ENCODE measurements at places on chromosomes 7 and 10.
A peak's percentile ranks its signal among the peaks of the same experiment; 100 is the strongest.

GRCh38 chr10:16491933-16492332 is 29.7 kb downstream of the C1QL3 start:
- DNase-seq = no peak

DNA sequence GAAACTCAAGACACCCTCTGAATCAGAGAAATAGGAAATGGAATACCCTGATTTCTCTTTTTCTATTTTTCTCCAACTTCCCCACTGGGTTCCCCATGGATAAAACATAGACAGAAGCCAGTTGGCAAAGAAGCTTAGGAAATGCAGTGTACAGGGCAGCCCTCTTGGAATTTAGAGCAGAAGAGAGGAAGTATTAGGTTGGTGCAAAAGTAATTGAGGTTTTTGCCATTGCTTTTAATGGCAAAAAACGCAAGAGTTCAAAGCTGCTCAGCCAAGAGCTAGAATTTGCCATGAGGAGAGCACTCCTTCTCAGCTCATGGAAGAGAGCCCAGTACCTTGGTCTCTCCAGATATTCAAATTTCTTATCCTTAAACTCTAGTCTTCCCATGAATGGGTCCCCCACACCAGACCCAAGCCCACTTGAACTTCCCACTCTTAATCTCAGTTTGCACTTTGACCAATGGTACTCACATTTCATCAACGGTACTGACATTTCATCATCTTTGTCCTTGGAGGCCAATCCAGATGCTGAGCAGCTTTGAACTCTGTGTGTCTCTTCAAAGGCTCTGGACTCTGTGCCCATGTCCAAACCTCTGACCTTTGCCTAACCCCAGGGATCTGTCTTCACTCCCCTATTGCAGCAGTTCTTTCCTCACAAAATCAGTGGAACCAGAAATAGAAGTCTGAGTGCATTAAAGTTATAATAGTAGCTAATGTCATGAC is 73.2 kb upstream of the PPP1R3C start:
- DNase-seq = no peak

DNA sequence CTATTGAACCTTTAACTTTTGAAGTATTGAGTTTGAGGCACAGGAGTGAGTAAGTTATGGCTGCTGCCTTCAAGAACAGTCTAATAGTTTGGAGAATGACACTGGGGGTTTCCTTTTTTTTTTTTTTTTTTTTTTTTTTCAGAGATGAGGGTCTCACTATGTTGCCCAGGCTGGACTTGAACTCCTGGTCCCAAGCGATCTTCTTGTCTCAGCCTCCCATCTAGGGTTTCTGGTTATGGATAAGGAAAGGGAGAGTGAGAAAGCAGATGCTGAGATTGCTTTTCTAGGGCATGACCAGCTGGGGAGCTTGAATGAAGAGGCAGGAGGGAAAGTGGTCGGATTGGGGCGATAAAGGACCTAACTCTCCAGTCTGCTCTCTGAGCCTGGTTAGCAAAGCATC is 59.9 kb upstream of the BTRC start:
- DNase-seq = no peak

DNA sequence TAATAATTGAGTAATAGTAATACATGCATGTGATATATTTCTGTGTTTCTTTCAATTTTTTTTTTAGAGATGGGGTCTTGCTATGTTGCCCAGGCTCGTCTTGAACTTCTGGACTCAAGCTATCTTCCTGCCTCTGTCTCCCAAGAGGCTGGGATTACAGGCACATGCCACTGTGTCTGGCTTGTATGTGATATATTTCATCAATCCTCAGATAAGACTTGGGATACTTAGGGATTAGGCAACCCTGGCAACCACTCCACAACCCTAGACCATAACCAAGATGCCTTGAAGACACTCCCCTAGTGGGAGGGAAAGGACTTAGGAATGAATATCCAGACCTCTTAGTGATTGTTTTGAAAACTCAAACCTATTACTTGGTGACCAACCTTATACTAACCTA is 154.8 kb downstream of the CCDC3 start:
- DNase-seq = no peak

GRCh38 chr7:138958391-138958956 is 22.7 kb downstream of the KIAA1549 start:
- DNase-seq = no peak

GRCh38 chr7:2953099-2953498 is 90.6 kb downstream of the CARD11 start:
- no peak for DNase-seq

DNA sequence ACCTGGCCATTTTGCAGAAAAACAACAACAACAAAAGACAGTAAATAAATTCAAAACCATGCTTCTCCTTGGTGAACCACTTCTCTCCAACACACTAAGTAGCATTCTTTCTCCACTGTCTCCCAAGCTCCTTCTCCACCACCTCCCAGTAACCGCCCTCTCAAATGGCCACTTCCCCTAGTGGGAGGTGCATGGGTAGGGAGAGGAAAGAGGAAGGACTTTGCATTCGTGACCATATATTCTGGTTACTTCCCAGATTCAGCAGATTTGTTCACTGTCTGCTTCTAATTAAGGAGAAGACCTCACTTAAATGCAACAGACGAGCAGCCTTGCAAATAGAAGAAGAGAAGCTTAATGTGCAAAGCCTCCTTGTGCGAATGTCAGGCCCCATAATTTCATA is 166.8 kb downstream of the SORCS1 start:
- no peak for DNase-seq

DNA sequence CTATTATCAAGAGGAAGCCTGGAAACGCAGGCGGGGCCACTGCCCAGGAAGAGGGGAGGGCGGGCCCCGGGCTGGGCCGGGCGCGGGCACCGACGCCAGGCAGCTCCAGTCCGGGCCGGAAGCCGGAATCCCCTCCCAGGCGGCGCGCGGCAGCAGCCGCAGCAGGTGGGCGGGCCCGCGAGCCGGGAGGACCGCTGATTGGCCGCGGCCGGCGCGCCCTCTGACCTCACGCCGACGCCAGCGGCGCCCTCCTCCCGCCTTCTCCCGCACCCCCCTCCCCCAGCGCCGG is 438 bp downstream of the BCL7B start:
- peak; percentile 91 for DNase-seq

DNA sequence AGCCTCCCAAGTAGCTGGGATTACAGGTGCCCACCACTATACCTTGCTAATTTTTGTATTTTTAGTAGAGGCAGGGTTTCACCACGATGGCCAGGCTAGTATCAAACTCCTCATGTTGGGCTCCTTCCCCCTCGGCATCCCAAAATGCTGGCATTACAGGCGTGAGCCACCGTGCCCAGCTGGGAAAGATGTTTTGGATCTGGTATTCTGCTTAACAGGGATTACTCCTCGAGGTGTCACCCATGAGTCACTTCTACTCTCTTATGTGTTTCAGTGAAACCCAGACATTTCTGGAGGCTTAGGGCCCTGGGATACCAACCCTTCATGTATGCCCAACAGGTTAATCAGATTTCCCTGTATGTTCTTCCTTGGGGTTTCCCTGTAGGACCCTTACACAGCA is 11.8 kb upstream of the OPN4 start:
- no peak for DNase-seq

- DNase-seq = no peak
Measured at GRCh38 chr10:1255118-1255517, 198.9 kb downstream of the WDR37 start.

- DNase-seq = no peak
Measured at GRCh38 chr7:25804154-25804553, 347.8 kb upstream of the NFE2L3 start.

GRCh38 chr7:31864646-31865045 is 177.6 kb downstream of the PPP1R17 start:
- DNase-seq = no peak

GRCh38 chr10:124650820-124651401 is 93.3 kb downstream of the FAM53B start:
- peak; percentile 74 for DNase-seq

GRCh38 chr7:104123786-104124185 is 84.0 kb downstream of the ORC5 start:
- no peak for DNase-seq

GRCh38 chr10:119136084-119136483 is 29.4 kb downstream of the SFXN4 start:
- no peak for DNase-seq

DNA sequence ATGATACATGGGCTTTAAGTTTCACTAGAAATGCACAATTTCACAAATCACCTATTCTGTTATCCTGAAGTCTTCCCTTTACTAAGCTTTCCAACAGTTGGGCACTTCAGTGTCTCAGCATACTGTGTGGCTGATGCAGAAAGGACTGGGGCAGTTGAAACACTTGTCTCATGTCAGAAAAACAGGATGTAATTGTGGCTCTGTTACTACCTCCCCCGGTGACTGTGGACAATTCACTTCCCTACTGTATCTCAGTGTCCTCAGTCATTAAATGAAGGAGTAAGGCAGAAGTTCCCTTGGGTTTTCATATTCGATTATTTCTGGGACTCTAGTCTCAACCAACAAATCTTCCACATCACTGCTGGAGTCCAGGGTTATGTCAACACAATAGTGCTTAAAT is 17.9 kb downstream of the ANKRD22 start:
- DNase-seq = no peak

DNA sequence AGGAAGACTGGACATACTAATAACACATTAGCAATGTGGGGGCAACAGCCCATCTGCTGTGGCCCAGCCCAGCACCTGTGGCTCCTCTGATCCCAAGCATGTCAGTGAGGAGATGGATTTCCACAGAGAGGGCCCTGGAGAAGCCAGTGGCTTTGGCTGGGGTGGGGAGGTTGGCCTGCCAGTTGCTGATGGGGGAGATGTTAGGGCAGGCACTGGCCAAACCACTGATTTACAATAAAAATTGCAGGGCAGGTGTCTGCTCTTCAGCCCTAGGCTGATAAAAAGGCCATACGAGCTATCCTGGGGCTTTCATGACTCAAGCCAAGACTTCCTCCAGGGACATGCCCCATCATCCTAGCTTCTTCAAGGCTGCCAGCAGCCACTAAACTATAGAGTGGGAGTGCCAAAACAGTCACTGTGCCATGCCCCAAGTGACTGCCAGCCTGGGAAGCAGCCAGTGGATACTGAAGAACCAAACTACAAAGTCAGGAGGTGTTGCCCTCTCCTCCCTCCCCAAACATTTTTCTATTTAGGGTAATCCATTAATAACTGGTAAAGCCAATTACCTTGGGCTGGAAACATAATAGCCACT is 37.8 kb downstream of the DPCD start:
- no peak for DNase-seq

DNA sequence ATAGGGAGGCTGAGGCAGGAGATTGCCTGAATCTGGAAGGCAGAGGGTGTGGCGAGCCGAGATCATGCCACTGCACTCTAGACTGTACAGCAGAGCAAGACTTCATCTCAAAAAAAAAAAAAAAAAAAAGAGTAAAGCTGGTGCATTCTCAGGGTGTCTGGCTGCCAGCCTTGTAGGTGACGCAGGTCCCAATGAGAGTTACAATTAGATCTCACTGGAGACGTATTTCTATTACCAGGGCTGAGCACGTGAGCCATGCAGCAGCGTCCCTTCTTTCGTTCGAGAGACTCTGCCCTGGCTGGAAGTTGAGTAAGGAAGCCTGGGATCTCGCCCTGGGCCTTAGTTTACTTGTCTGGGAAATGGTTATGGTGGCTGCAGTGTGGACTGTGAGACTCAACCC is 22.4 kb upstream of the ZMIZ1 start:
- DNase-seq = no peak

DNA sequence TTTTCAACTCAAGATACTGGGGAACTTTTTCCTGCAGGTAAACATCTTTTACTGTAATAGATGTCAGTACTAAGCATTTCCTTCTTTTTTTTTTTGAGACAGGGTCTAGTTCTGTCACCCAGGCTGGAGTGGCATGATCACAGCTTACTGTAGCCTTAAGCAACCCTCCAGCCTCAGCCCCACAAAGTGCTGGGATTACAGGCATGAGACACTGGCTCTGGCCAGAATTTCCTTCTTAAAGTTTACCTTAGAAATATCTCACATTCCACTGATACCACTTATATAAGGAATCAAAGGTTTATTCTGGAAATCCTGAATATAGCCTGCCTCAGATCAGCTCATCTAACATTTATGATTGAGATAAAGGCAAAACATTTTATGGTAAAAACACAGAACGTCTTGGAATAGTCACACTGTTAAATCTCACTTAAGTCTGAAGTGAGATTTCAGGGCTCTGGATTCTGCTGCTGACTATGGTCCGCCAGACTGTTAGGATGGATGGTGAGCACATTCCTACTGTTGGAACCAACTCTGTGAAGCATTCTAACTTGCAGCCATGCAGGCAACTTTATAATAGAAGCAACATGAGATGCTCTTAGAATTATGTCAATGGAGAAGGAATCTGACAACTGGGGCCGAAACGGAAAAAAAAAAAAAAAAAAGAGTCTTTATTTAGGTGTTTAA is 151.9 kb downstream of the ZMYND11 start:
- no peak for DNase-seq

DNA sequence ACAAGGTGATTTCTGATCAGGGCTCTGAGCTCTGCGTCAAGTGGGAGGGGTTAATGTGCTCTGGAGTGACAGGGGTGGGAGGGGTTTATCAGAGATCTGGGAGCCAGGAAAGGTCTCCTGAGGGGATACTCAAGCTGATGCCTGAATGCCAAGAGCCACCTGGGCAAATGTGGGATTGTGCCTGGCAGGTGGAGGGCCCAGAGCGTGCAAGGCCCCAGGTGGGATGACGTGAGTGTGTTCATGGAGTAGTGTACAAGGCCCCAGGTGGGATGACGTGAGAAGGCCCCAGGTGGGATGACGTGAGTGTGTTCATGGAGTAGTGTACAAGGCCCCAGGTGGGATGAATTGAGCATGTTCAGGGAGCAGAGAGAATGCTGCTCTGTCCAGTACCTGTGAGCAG is 610.3 kb downstream of the PTPRN2 start:
- no peak for DNase-seq

DNA sequence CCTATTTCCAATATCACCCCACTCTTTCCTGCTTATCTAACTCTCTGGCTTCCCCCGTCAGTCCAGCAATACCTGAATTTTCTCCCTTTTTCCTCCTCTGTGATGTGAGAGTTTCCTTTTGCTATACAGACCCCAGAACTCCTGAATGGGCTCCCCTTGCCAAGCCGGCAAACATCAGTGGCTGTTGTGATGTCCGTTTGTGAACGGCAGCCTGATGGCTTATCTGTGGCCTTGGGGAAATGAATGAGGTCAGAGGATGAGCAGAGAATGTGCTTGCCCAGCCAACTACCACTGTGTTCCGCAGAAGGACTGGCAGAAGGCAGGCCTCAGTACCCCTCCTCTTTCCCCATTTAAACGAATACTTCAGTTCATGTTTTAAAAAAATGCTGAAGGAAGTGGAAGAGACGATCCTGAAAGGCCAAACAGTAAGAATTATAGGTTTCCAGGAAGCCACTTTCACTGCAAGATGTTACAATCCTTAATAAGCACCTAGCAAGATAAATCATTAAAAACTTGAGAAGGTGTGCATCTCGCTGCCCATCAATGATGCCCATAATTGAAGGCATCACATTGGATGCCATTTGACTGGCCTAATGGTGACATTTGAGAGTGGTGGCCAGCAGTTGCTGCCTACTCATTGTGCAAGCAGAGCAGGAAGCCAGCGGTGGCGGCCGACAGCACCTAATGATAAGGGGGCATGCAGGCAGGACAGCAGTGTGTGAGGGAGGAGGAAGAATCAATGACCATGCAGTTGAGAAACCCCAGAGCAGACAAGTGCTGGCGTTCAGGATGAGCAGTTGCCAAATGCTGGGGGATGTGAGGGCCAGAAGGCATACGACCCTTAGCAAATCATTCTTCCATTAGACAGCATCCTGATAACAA is 31.5 kb downstream of the SLC18A2 start:
- no peak for DNase-seq

- DNase-seq = no peak
Measured at GRCh38 chr7:157930926-157931466, 594.2 kb downstream of the DNAJB6 start.
